NT2/D1 (cell line): ENCODE measurements at places on chromosomes 16 and 17.

GRCh38 chr17:78026381-78026780 is 67.9 kb downstream of the TNRC6C start:
- DNase-seq, result no peak

DNA sequence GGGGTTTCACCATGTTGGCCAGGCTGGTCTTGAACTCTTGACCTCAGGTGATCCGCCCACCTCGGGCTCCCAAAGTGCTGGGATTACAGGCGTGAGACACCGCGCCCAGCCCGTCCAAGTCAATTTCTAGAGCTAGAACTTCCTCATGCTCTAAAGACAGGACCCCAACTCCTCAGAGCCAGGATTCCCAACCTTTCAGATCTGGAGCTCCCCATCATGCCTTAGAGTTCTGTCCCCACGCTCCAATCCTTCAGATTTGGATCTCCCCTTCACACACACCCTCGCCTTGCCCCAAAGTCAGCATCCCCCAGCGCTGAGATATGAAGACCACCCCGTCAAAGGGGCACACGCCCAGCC is 448 bp downstream of the KCTD19 start:
- no peak for DNase-seq

- peak; percentile 57 for DNase-seq
Observed at GRCh38 chr17:1931844-1932579, 93.1 kb downstream of the RTN4RL1 start.

- no peak for DNase-seq
Observed at GRCh38 chr16:72024862-72025382, 16.4 kb downstream of the DHODH start.

DNA sequence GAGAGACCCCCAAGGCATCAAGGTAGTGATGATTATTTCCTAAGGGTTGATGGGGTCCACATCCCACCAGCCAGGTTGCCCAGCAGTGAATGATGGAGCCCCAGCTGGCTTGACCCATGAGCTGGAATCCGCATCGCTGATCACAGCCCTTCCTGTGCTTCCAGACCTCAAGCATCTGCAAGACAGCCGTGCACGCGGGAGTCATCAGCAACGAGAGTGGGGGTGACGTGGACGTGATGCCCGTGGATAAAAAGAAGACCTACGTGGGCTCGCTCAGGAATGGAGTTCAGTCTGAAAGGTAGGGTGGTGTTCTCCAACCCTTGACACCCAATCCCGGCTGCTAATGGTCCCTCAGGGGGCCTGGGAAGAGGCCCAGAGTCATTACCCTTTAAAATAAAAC is 69.3 kb downstream of the CRISPLD2 start:
- DNase-seq, result no peak

- DNase-seq, result no peak
Observed at GRCh38 chr16:396605-397004, 394 bp upstream of the NME4 start.

GRCh38 chr17:57099165-57099564 is 14.1 kb downstream of the AKAP1 start:
- no peak for DNase-seq

GRCh38 chr16:12675852-12676251 is 127.8 kb downstream of the CPPED1 start:
- no peak for DNase-seq
